Parietal lobe (tissue), 2 donors: ENCODE measurements at places on chromosomes 2 and 18. TPM values are rescaled to one million over a fixed set of nuclear protein-coding genes. Genes with fewer than 3 reads are reported as not detected.

The LCT gene
- total RNA-seq, result not detected

The HRH4 gene
- total RNA-seq, result not detected

The LOXHD1 gene
- total RNA-seq, result 0.31 TPM

The TNS1 gene
- total RNA-seq, result 10.3 TPM

The SFXN5 gene
- 31.6 TPM for total RNA-seq

The STON1 gene
- 10.6 TPM for total RNA-seq

The TNFRSF11A gene
- 0.63 TPM for total RNA-seq

The RELCH gene
- 133 TPM for total RNA-seq

The SPRED2 gene
- 21.0 TPM for total RNA-seq

The VIT gene
- 0.31 TPM for total RNA-seq

The ITGA4 gene
- total RNA-seq, result 9.4 TPM

The LIMS2 gene
- 2.5 TPM for total RNA-seq

The NHEJ1 gene
- total RNA-seq, result 12.2 TPM

The CYP1B1 gene
- 1.9 TPM for total RNA-seq

The GREB1L gene
- total RNA-seq, result 0.94 TPM
